ENCODE measurements at places on chromosomes 6 and 20.

GRCh38 chr6:13927203-13927602 lies 2.5 kb downstream of the RNF182 start:
- no peak for DNase-seq

GRCh38 chr6:20877008-20877937 lies 343.0 kb downstream of the CDKAL1 start:
- peak; percentile 37 for DNase-seq

DNA sequence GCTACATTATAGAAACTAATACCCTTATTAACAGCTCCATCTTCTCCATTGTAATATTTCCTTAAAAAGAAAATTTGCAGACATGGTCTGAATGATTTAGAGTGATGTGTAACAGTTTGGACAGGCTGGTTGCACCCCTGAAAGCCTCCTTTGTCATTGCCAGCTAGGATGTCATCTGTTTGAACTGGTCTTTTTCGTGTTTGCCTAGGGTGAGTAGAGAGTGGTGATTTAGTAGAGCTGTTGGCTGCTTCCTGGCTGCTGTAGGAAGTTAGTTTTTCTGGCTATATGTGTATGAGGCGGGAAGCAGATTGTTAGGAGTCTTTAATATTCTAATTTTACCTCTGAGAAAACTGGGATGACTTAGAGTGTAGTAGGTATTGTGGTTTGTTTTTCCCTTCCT lies 101.1 kb downstream of the ZFAND3 start:
- DNase-seq, result no peak

GRCh38 chr20:63054103-63054474 lies 47.3 kb upstream of the BHLHE23 start:
- DNase-seq, result peak; percentile 11

DNA sequence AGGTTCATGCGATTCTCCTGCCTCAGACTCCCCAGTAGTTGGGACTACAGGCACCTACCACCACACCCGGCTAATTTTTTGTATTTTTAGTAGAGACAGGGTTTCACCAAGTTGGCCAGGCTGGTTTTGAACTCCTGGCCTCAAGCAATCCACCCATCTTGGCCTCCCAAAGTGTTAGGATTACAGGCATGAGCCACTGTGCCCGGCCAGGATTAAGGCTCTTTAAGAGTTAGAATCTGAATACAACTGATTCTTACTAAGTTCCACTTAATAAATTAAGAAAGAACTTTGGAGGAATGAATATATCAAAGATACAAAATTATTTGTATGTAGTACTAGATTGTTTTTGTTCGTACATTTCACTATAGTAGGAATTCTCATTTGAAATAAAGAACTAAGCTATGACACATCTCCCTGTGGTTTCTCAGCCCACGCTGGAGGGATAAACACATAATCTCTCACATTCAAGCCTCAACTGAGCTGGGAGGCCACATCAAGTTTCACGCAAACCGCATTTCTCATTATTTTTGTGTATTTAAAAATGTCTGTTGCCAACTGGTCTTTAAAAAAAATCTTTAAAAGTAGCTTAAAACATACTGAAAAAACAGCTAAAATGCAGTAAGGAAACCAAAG lies 34.2 kb downstream of the DTNBP1 start:
- DNase-seq, result no peak

DNA sequence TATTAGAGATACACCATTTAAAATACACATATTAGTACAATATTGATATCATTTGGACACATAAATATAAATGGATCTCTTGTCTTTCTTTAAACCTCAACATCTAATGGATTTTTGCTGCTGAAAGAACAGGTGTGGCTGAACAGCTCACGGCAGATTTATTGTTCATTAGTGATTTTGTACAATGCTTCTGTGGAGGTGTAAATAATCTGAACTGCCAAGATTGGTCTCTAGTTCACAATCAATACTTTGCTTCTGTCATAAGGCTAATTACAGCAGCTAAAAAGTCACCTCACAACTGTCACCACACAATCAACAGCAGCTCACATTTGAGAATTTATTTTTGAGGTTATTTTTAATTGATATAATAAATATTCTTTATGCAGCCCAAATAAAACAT lies 162.0 kb upstream of the SIM1 start:
- DNase-seq, result no peak

GRCh38 chr20:49595811-49596561 lies 28.0 kb upstream of the PTGIS start:
- DNase-seq, result peak; percentile 64

DNA sequence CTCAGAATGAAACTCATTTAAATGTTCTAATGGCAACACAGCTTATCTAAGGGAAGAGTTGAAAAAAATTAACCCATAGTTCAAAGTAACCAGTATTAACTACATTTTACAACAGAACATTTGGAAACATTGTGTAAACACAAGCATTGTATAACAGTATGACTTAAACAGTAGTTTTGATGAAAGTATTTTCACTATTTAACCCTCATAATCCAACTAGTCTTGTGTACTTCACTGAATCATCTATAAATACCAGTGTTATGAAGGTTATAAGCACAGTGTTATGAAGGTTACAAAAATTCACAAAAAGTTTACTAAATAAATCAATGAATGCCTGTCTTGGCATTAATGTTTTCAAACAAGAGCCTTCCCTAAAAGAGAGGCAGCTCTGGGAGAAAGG lies 66.5 kb downstream of the REV3L start:
- no peak for DNase-seq

GRCh38 chr6:10599046-10599445 lies 77.9 kb downstream of the GCNT2 start:
- DNase-seq, result no peak

GRCh38 chr6:73585566-73586415 lies 65.0 kb upstream of the EEF1A1 start:
- DNase-seq, result no peak
